Stimulated activated CD4-positive, alpha-beta T cell treated with anti-CD3 and anti-CD28 coated beads, Interleukin-1b, Interleukin-23, amount 100 ng/mL, for 24 hours (primary cell): ENCODE measurements at places on chromosomes 4 and X.

DNA sequence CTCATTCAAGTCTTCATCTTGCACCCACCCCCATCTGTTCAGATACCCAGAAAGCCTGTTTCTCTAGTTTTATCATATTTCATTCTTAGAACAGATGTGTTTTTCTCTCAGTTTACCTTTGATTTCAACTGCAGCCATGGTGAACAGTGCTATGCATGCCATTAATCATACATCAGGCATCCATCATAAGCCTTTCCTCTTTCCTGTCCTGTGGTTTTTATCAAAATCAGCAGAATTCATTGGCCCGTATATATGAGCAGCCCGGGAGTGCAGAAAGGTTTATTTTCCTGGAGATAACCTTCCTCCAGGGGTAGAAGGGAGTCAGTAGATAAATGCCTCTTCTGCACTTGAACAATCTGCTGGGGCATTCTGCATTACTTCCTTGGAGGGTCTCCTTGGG is 65.7 kb downstream of the IL21 start:
- DNase-seq: no peak

DNA sequence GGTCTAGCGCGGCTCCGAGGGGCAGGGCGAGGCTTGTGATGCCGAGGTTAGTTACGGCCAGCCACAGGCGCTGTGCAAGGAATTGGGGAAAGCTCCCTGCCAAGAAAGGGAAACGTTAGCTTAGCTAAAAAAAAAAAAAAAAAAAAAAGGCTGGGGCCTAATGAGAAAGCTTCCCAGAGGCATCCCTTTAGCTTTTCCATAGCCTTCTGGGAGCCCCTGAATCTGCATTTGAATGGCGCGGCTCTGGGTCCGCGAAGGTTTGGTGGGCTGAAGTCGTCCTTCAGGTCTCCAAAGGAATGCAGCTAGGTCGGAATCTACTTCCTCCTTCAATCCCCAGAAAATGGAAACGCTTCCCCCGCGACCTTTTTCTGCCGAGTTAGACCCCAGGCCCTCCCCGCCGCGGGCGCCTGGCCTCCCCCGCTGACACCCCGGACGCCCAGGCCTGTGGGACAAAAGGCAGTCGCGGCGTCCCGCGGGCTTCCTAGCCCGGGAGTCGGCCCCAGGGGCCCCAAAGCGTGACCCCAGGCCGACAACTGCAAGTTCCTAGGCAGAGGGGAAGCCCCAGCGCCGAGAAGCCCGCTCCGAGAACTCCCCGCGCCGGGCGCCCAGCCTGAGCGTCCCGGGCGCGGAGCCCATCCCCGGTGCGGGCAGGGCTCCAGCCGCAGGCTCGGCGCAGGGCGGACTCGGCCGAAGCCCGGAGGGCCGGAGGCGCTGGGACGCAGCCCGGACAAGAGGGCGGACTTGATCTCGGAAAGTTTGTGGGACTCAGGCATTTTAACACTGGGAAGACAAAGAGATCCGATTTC is 605 bp upstream of the FAT1 start:
- no peak for DNase-seq

- no peak for DNase-seq
Observed at GRCh38 chr4:121656269-121656641, 40.5 kb downstream of the ANXA5 start.

DNA sequence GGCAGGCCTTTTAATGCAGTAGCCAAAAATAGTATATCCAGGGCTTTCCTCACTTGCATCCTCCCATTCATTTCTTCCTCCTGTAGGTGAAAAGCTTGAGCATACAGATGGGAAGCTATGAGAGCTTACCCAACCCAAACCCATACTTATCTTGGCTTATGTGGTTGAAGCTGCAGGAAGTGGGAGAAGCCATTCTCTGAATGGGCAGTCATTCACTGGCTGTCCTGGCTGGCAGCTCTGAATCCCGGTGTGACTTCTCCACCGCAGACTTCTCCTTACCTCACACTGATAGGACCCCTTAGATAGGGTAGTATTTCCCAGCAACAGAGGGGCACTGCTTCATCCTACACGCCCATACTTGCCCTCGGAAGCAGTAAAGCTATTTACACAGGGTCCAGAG is 125.4 kb downstream of the AMMECR1 start:
- no peak for DNase-seq

- DNase-seq: no peak
Observed at GRCh38 chrX:137234651-137235402, 201.0 kb upstream of the GPR101 start.

GRCh38 chr4:1473718-1474117 is 67.5 kb upstream of the NKX1-1 start:
- DNase-seq: no peak

- no peak for DNase-seq
Observed at GRCh38 chr4:163681208-163681821, 186.8 kb downstream of the TMA16 start.
